ENCODE measurements at places on chromosomes 4 and X.

DNA sequence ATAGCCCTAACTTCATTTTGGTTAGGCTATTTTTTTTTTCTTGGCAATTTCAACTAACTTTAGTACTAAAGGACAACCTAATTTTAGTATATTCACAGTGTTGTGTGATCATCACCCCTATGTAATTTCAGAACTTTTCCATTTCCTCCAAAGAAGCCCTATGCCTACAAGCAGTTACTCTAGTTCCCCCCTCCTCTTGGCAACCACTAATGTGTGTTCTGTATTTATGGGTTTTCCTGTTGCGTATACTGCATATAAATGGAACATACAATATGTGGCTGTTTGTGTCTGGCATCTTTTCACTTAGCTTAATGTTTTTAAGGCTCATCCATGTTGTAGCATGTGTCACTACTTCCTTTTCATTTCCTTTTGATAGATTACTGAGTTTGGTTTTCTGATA is 57.6 kb downstream of the N4BP2 start:
- DNase-seq = no peak

GRCh38 chr4:79652738-79653137 is 244.7 kb upstream of the GK2 start:
- no peak for DNase-seq

GRCh38 chrX:8692871-8693270 is 39.1 kb downstream of the ANOS1 start:
- DNase-seq = no peak

DNA sequence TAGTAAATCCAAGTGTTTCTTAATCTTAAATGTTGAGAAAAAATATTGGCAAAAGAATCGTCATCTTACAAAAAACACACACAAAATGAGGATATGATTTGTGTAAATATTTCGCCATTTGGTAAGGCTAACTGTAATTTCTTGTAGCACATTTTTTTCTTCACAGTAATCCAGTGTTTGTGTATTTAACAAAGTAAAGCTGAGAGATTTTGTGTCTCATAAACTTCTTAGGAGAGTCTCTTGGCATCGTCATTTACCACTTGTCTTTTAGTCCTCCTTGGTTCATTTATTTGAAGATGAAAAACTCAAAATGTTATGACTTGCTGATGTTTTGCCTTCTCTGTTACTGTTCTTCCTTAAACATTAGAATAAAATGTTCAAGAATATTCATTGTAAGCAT is 326.7 kb upstream of the PITX2 start:
- DNase-seq = no peak

DNA sequence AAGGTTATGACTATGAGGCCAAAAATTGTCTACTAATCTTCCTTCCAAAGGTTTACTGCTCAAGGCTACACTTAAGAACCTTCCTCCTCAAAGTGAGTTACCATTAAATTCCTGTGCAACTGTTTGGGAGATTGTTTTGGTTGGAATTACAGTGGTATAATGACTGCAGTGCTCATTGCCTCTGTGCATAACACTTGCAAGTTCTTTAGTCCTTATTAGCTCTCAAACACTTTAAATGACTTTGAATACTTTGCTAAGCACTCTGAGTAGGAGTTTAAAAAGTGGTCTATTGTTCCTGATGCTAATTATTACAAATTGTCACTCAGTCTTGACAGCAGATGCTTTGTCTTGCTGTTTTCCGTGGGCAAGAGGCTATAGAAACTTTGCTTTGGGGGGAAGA is 422.8 kb upstream of the PABPC4L start:
- no peak for DNase-seq

GRCh38 chrX:44875185-44875489 is 2.1 kb downstream of the KDM6A start:
- DNase-seq = no peak

- no peak for DNase-seq
These were observed 84.7 kb upstream of the RAPGEF2 start for GRCh38 chr4:159018062-159018629.

DNA sequence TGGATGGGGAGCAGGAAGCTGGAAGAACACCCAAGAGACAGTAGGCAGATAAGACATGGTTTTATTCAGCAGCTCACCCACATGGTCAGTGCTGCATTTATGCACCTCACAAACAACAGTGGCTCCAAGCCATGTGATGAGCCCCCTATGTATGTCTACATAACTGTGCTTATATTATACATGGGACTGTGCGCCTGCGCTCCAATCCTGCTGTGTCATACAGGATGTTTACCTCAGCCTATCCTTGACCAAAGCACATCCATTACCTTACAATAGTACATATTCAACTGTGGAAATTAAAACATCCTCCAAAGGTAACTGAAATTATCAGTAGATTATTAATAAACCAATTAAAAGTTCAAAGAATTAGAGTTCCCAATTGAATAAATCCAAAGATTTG is 44.1 kb upstream of the SGMS2 start:
- no peak for DNase-seq

GRCh38 chrX:106959901-106960300 is 39.7 kb downstream of the CLDN2 start:
- DNase-seq = no peak

GRCh38 chr4:170729897-170730296 is 640.1 kb upstream of the AADAT start:
- DNase-seq = no peak

- no peak for DNase-seq
These were observed 190.1 kb upstream of the GNPDA2 start for GRCh38 chr4:44916411-44916810.

- peak; percentile 21 for DNase-seq
These were observed 608 bp downstream of the TAF1 start for GRCh38 chrX:71366674-71367256.

GRCh38 chrX:65509400-65509799 is 25.2 kb downstream of the LAS1L start:
- DNase-seq = no peak

DNA sequence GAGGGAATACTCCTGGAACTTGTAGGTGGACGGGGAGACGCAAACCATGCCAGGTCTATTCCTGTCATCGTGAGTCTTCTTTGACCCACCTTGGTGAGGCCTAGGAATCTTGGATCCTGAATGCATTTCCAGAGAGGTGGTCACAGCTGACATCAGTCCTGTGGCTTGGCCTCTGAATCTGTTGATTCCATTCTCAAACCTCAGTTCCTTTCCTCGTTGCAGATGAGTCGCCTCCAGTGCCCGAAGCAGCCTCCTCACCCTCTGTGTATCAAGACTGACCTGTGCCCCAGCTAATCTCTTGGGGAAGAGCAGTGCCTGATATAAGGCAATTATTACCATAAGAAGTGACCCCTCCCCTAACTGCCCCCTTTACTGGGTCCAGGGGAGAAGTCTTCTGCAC is 118.1 kb downstream of the SMIM20 start:
- DNase-seq = no peak

DNA sequence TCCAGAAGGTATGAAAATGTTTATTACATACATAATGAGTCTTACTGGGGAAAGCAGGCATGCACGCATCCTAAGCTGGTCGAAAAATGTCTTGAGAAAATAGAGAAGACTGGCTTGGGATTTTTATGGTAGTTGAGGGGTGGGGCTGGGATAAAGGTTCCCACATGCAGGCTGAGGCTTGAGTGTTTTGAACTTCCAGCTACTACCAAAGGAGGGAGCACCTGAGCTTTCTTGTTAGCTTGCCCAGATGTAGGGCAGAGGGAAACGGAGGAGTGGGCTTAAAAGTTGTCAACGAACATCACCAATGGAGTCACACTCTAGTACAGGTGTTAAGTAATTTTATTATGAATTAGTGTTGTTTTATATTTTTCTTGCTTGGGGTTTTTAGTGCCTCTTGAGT is 39.6 kb upstream of the SRPX start:
- no peak for DNase-seq

GRCh38 chrX:129754056-129755024 is 15.6 kb downstream of the XPNPEP2 start:
- no peak for DNase-seq
